ENCODE measurements at places on chromosomes 3 and 15. TPM values are rescaled to one million over a fixed set of nuclear protein-coding genes. Genes with fewer than 3 reads are reported as not detected.

The CKMT1B gene
- total RNA-seq: not detected

The SKOR1 gene
- total RNA-seq: 0.15 TPM

The ROBO2 gene
- total RNA-seq: 0.23 TPM

The RTP1 gene
- not detected for total RNA-seq

The SLC51B gene
- total RNA-seq: not detected

The AMT gene
- 3.3 TPM for total RNA-seq

All from endothelial cell of umbilical vein (primary cell).